ENCODE measurements at places on chromosomes 12 and 14.
A peak's percentile ranks its signal among the peaks of the same experiment; 100 is the strongest.

- peak; percentile 80 for DNase-seq
Observed at GRCh38 chr14:20662968-20663732, 21.2 kb upstream of the RNASE4 start.

- DNase-seq = no peak
Observed at GRCh38 chr14:104114421-104115130, 23.8 kb upstream of the KIF26A start.

DNA sequence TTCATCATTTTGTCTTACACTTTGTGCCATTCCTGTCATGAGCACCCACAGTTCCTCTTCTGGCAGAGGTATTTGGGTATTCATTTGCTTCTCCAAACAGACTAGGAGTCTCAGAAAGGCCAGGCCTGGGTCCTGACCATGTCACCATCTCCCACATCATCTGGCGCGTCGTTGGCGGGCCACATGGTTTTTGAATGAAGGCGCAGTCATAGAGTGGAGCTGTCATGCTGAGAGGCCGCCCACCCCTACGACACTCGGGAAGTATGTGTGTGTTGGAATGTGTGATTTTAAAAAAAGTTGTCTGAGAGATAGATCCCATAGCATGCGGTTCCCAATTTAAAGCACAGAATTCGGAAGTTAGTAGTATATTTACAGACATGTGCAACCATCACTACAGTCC lies 15.6 kb upstream of the TTC7B start:
- no peak for DNase-seq

- no peak for DNase-seq
Observed at GRCh38 chr14:69612783-69613130, 1.4 kb downstream of the SUSD6 start.

- DNase-seq = no peak
Observed at GRCh38 chr12:16189849-16190248, 87.6 kb downstream of the SLC15A5 start.

- no peak for DNase-seq
Observed at GRCh38 chr14:99751539-99752485, 41.4 kb upstream of the EML1 start.

GRCh38 chr12:67661311-67662021 lies 12.9 kb downstream of the DYRK2 start:
- no peak for DNase-seq

DNA sequence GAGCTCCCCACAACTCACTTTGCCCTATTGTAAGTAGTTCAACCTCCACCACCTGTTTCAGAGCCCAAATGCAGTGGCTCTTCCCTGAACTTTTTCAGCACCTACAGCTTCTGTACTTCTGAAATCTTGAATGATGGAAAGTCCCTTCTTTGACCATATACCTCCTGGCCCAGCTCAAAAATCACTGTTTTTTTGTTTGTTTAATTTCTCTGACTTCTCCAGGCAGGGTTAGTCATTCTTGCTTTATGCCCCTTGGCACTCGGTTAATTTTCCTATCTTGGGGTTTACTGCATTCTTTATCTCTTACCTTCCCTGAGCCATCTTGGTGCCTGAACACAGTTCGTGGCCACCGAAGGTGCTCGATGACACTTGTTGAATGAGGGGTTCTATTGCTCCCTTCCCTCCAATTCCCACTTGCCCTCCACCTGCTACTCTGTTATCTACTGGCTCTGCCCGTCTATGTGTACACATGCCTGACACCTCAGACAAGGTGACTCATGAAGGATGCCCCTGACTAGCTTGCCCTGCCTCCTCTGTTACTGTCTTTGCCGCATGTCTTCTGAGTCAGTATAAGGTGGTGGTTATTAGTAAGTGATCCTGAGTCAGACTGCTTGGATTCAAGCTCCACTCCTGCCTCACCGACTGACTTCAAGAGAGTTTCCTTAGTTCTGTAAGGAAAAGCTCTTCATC lies 4.4 kb downstream of the AMHR2 start:
- DNase-seq = no peak

- DNase-seq = no peak
Observed at GRCh38 chr12:109247831-109248654, 61.0 kb downstream of the FOXN4 start.

- DNase-seq = no peak
Observed at GRCh38 chr12:16198884-16199283, 78.6 kb downstream of the SLC15A5 start.

DNA sequence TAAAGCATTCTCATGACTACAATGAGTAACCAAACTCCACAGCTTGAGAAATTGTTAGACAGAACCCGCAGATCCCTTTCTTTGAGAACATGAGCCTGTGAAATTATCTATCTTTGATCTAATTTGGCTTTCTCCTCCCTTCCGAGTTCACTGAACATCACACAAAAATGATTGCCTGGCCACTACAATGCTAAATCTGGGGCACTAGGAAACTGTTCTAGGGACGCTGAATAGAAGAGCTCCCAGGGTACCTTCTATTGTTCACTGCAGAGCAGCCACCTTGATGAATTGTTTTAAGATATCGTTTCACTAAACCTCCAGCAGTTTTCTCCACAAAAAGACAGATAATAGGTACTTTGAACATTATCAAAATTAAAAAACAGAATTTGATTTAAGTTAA lies 47.5 kb downstream of the SINHCAF start:
- DNase-seq = no peak

DNA sequence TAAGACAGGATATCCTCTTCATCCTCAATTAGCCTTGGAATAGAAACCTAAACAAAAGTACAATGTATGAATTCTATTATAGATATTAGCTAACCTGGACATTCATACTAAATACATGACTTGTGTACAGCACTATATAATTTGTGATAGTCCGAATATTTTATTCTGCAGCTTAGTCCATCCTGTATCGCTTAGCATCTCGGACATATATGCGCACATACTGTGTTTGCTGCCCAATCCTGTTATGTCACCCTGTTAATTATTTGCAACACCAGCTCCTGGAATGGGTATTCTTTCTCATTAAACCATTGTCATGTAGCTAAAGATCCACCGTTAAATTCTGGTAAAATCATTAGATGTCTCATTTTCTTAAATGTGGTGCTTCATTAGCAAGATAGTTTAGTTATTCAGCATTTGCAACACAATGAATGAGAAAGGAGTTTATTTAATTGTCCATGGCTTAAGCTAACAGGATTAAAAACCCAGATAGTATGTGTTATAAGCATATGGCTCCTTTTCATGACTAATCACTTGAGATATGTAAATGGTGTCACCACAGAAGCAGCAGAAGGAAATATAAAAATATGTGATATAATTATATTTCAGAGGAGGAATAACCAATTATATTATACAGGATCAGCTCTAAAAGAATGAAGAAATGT lies 156.0 kb upstream of the ARHGAP5 start:
- DNase-seq = no peak

DNA sequence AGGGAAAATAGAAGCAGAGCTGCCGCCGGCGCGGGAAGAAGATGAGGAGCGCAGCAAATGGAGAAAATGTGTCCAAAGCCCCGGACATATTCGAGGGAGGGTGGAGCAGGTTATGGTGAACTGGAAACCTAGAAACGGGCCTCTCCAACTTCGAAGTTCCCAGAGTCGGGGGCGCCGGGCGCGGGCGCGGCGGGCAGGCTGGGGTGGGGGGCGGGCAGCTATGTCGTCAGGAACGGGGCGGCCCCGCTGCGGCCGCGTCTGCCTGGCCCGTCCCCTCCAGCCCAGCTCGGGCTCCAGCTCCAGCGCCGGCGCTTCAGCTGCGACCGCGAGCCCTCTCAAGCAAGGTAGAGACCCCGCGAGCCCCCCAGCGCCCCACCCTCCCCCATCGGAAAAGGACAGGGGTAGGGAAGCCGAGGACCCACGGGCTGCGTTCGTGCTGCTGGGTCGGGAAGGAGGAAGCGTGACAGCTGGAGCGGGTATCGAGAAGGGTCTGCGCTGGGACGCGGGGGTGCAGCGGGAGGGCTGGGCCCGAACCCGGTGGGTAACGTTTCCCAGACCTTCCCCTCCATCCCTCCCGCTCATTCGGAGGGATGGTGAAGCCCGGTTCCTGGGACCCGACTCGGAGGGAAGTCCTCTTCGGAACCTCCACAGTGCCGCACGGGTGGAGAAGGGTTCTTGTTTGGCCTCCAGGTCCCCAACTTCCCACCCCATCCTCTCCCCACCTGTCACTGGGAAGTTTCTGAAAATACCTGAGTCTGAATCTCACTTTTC lies 1.0 kb downstream of the DGKA start:
- peak; percentile 63 for DNase-seq

DNA sequence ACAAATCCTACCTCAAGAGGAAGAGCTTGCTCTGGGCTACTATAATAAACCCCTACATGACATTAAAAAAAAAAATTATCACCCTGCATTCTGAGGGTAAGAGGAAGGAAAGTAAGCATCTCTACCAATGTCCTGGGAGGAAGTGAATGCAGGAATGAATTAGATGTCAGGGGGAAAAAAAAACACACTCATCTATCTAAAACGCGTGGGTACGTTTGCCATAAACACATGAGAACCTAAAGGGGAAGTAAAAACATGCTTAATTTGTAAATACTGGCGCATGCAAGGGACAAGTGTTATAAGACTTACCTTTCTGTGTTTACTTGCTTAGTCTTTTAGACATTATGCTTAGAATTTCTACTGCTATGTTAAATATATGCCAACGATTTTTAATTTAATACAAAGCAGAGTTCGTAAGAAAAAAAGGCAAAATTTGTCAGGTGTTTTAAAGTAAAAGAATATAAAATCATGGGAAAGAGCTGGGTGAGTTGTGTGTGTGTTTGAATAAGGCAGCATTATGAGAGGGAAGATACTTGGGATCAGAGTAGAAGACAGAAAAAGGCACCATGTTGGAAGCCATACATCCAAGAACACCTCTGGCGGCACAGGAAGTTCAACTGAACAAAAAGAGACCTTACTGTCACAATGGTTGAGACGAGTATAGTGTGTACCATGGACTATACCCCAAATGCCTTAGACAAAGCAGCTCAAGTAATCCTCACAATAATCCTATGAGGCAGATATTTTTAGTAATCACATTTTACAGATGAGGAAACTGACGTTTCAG lies 1.5 kb downstream of the TMED8 start:
- DNase-seq = no peak

Data from CD4-positive, alpha-beta T cell treated with Interleukin-6 for 4 hours (primary cell).